ENCODE measurements at places on chromosomes 2 and 18. TPM values are rescaled to one million over a fixed set of nuclear protein-coding genes. Genes with fewer than 3 reads are reported as not detected.

CELF4 gene
- not detected for total RNA-seq

DNA sequence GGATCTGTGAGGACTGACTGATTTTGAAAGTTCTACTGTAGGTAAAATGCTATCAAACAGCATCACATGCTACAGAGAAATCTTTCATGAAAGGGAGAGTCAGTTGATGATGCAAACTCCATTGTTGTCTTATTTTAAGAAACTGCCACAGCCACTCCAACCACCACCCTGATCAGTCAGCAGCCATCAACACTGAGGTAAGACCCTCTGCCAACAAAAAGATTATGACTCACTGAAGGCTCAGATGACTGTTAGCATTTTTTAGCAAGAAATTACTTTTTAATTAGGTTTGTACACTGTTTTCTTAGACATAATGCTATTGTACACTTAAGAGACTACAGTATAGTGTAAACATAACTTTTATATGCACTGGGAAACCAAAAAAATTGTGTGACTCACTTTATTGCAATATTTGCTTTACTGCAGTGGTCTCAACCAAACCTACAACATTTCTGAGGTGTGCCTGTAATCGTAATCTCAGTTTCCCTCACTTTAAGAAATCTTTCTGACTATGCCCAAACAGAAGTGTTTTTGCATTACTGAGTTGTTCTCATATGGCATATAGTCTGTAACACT lies 42.8 kb downstream of the METTL8 start:
- peak; percentile 86 for DNase-seq

- no peak for DNase-seq
Observed at GRCh38 chr2:32442020-32442467, 85.2 kb downstream of the BIRC6 start.

DNA sequence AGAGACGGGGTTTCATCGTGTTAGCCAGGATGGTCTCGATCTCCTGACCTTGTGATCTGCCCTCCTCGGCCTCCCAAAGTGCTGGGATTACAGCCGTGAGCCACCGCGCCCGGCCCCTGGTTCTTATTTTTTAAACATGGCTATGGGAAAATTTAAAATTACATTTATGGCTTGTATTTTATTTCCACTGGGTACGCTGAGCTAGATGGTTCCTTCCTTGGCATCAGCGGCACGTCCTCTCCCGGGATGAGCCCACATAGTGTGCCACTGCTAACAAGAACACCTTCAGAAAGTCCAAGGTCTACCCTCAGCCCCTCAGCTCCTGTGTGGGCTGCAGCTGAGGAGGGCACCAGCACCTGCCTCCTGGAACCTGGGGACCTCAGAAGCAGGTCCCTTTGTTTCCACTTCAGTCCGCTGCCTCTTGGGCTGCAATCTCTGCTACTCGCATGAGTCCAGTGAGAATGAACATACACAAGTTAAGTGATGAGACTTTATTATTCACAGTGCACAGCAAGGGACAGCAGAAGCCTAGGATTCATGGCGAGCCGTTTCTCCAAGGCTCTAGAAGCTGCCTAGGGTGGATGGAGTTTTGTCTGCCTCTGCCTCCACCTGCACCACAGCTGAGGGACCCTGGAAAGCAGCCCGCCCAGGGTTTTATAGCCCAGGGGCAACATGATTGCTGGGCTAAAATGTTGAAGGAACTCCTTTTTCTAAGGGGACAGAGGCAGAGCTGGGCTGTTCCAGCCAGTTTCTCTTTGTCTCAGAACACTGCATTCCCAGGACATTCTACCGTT lies 107.5 kb upstream of the TEX51 start:
- DNase-seq = no peak

PLEK gene
- 0.25 TPM for total RNA-seq

- DNase-seq = no peak
Observed at GRCh38 chr2:96092573-96092877, 23.8 kb downstream of the ADRA2B start.

- peak; percentile 81 for DNase-seq
Observed at GRCh38 chr2:53512071-53512826, 255.4 kb upstream of the CHAC2 start.

- DNase-seq = no peak
Observed at GRCh38 chr2:20145497-20146193, 79.3 kb downstream of the SDC1 start.

Data from M059J (cell line).